Fibroblast of lung (primary cell): ENCODE measurements at places on chromosomes 3 and 15. TPM values are rescaled to one million over a fixed set of nuclear protein-coding genes. Genes with fewer than 3 reads are reported as not detected.

DNA sequence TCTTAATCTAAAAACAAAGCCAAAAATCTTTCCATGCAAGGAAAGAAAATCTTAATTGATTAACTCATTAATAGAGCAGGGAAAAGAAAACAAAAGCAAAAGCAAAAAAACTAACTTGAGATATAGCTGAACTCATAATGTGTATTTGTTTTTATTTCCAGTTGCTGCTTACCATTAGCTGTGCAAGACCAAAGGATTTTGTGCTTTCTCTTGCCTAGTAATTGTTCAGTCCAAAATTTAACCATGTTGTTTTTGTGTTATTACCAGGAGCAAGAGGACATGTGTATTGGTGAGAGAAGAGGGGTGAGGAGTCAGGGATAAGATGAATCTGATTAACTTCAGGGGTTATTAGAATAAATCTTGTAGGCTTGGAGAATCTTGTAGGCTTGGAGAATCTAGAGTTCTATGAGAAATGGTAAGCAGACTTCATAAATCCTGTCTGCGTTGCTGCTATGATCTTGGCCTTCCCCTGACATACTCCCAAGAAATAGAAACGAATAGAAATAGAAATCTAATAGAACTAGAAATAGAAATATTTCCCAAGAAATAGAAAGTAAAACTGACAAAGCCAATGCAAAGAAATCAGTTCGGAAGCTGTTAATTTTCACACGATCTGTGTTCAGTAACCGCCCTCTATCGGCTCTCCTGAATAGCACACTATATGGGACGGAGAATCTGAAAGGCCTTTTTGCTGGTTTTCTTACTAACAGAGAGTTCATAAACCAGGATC lies 72.6 kb upstream of the TNFSF10 start:
- peak; percentile 46 for DNase-seq

DNA sequence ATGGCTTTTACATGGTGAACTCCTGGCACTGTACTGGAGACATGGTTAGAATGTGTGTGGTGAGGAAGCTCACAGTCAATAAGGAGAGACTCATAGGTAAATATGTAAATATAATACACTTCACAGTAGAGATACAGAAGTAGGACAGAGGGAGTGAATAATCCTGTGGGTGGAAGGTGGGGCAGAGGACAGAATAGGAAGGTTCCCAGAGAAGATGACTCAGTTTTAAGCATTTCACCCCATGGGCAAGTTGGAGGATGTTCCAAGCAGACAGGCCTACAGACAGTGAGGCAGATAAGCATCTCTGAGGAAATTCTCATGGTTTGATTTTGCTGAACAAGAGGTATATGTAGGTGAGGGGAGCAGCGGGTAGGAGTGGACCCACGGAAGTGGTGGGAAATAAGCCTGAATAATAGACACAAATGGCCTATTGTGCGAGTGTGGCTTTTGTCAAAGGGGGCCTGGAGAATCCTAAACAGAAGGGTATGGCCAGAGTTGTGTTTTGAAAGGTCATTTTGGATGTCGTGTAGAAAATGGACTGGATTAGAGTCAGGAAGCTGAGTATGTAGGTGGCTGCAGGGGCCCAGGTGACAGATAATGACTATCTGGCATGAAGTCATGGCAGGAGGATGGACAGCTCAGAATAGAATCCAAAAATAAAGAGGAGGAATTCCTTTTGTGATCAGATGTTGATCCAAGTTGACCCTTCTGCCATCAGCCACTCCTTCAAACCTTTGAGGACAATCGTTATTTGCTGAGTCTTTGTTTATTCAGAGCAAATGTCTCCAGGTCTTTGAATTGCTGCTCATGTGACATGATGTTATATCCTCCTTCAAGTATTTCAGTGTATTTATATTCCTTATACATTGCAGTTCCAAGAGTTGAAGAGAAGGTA lies 97.3 kb upstream of the THRB start:
- DNase-seq = peak; percentile 17

- DNase-seq = no peak
Measured at GRCh38 chr3:71498543-71498942, 85.0 kb downstream of the FOXP1 start.

DNA sequence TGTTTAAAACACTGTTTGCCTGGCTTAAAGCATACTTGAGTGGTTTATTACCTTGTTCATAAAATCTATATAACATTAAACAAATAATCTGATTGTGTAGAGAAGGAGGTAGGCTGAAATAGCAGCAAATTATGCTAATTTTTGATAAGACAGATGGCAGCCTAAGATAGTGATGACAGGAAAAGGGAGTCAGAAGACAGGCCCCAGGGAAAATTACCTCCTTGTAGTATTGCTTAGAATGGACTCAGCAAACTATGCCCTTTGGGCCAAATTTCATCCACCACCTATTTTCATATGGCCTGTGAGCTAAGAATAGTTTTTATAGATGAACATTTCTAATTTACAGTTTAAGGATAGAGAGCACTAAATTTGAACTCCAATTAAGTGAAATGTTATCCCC lies 37.8 kb downstream of the CHD2 start:
- DNase-seq = no peak

DNA sequence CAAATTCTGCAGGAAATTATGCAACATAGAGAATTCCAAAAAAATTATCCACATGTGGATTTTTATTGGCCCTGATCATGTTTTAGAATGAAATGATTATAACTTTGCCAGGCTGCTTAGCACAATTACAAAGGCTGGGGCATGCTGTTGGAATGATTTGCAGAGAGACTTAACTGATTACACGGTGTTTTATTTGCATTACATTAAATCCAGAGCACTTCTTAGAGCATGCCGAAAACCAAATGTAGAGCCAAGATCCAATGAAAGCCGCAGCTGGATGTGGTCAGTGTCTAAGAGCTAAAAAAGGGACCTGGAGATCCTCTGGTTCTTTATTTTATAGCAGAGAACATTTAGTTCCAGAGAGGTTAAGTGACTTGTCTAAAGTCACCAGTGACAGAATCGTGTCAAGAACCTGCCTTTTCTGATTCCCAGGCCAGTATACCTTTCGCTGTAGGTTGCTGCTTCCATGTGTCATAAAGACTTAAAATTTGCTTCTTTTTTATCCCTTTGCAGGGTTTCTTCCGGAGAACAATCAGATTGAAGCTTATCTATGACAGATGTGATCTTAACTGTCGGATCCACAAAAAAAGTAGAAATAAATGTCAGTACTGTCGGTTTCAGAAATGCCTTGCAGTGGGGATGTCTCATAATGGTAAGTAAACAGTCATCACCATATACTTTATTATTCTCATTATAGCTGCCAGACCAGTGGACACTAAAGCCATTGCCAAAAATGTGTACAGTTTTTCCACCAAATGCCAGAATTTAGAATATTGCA lies 92.0 kb upstream of the TSEN2 start:
- DNase-seq = no peak

GRCh38 chr3:35042210-35042991 lies 596.9 kb upstream of the ARPP21 start:
- DNase-seq = no peak

DNA sequence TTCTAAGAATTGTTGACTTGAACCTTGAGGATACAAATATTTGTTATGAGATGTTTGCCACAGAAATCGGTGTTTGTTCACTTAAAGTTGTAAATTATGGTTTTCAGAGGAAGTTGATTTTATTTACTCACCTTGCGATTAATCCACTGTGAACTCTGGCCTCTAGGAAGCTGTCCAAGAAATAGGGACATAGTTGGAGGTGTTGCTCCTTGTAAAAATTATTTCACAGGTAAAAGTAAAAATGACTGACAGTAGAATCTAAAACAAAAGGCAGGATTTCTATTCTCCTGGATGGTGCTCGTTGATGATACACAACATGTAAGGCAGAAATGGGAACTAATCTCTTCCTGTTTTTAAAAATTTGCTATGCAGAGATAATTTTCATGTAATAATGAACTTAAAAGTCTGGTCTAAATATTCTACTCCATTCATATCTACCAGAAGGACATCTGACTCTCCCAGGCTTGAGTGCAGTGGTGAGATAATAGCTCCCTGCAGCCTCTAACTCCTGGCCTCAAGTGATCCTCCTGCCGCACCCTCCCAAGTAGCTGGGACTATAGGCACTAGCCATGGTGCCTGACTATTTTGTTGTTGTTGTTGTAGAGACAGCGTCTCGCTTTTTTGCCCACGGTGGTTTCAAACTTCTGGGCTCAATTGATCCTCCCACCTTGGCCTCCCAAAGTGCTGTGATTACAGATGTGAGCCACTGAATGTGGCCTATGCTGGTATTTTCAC lies 17.1 kb upstream of the LZTFL1 start:
- DNase-seq = no peak

DNA sequence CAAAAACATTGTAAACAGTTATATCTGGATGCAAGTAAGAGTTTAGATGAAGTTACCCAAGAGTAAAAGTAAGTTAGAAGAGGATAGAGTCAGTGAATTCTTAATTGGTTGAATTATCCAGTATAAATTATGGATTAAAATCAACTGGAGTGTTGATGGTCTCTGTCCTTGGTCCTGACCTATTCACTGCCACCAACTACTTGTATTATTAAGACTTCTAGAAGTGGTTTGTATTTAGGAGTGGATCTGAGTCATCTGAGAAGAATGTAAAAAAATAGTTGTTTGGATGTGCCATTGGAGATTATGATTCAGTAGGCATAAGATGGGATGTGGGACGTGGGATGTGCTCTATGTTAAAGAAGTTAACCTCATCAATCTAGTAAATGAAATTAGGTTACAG lies 86.4 kb downstream of the SYNPR start:
- DNase-seq = peak; percentile 72

The EXOSC7 gene
- total RNA-seq = 36.7 and 58.8 TPM in 2 replicates
